Natural killer cell (primary cell): ENCODE measurements at places on chromosomes 16 and 17.

DNA sequence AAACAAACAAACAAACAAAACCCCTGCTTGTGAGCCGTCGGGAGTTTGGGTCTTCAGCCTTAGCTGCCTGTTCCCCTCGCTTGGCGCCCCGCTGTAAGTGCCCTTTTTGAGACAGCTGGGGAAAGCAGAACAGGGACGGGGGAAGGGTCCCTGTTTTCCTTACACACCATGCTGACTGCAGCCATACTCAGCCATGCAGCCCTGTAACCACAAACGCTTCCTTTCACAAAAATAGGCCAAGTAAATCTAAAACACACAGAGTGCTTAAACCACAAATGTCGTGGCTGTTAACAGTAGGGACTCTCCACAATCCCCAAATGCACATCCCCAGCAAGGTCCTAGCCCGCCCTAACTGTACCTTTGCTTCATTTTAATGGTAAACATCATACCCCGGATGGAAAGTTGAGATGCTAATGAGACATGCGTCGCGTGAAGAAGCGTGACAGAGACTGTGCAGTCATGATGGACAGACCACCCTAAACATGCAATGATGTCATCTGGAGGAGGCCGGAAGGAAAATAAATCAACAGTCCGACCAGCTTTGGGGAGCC is 129.9 kb downstream of the MGAT5B start:
- H3K27ac ChIP-seq = peak overlapping the region; percentile 89
- H3K27me3 ChIP-seq = no peaks in the 10 kb centered on the region
- H3K36me3 ChIP-seq = no peaks in the 10 kb centered on the region
- peaks cover 42% of the 10 kb centered on the region for H3K4me1 ChIP-seq
- peak overlapping the region; percentile 17 for H3K4me3 ChIP-seq

GRCh38 chr17:35705705-35706104 is 25.7 kb upstream of the RASL10B start:
- DNase-seq = no peak
- no peak overlapping the region for H3K4me3 ChIP-seq
- H3K4me1 ChIP-seq = no peaks in the 10 kb centered on the region
- peaks cover 24% of the 10 kb centered on the region for H3K36me3 ChIP-seq

- H3K27ac ChIP-seq = no peak overlapping the region
- no peaks in the 10 kb centered on the region for H3K27me3 ChIP-seq
- peaks cover 14% of the 10 kb centered on the region for H3K4me1 ChIP-seq
- no peak overlapping the region for H3K4me3 ChIP-seq
- H3K36me3 ChIP-seq = no peaks in the 10 kb centered on the region
Observed at GRCh38 chr16:56420613-56421012, 4.7 kb downstream of the AMFR start.

DNA sequence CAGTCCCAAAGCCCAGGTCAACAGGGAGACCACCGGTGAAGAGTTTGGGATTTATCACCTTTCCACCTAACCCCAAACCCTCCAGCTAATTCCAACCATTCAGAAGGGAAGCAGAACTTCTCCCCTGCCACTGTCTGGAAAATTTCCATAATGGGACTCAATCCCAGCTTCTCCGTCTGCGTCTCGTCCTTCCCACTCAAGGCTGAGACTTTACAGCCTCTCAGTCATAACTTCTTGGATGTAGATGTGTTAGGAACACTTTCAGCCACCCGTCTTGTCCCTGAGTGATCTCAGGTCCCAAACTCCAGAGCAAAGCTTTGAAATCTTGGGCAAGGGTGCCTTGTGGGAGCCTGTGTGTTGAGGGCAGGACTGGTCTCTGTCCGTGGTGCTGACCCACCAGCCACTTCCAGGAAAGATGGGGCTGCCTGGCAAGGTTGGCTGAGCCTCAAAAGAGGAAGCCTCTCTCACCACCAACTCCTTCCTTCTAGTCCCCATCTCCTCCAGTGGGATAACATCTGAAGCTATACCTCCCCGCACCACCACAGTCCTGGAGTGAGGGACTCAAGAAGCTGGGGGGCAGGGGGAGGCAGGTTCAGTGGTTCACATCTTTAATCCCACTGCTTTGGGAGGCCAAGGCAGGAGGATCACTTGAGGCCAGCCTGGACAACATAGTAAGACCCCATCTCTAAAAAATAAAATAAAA is 9.3 kb downstream of the GAS2L2 start:
- peak; percentile 25 for DNase-seq
- no peaks in the 10 kb centered on the region for H3K36me3 ChIP-seq
- H3K27ac ChIP-seq = no peak overlapping the region
- peaks cover 10% of the 10 kb centered on the region for H3K27me3 ChIP-seq
- no peak overlapping the region for H3K4me3 ChIP-seq
- H3K4me1 ChIP-seq = peaks cover 12% of the 10 kb centered on the region
